Fibroblast of the aortic adventitia (primary cell): ENCODE measurements at places on chromosomes 5 and 9. TPM values are rescaled to one million over a fixed set of nuclear protein-coding genes. Genes with fewer than 3 reads are reported as not detected.

QSOX2 gene
- total RNA-seq, result 7.1 and 9.2 TPM in 2 replicates

ODF2 gene
- 10.5 and 25.4 TPM in 2 replicates for total RNA-seq

DUSP1 gene
- total RNA-seq, result 22.2 and 44.1 TPM in 2 replicates

DNA sequence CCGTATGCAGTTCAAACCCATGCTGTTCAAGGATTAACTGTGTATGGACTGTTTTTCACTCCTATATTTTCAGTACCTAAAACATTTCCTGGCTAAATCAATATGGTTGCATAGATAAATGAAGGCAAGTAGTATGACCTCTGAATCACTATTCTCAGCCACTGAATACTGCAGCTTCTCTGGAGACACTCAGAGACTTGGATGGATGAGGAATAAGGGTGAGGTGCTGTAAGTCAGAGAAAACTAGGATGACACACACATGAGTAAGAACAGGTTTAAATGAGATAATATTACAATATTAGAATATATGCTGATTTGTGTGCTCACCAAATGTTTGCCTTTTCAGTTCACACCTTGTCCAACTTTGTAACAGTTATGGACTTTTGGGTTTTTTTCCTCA lies 26.0 kb upstream of the ANXA1 start:
- peak; percentile 34 for DNase-seq

- peak; percentile 96 for DNase-seq
Measured at GRCh38 chr5:172444110-172444510, 10.2 kb downstream of the SH3PXD2B start.

DNA sequence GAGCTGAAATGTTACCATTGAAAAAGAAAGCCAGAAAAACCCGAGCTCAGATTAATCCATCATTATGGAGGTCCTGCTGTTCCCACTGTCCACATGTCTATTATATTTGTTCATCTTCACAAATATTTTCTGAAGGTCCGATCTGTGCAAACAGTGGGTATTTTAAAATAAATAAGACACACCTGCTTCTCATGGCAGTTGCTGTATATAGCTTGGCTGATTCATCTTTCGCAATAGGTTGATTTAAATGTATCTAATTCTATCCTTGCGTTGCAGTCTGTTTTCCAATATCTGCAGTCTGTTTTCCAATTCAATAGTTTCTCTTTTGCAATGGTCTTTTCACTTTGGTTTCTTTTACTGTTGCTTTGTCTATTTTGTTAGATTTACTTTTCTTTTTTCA lies 87.4 kb upstream of the PCA3 start:
- no peak for DNase-seq

- peak; percentile 52 for DNase-seq
Measured at GRCh38 chr9:87184956-87185642, 237.8 kb upstream of the GAS1 start.

- no peak for DNase-seq
Measured at GRCh38 chr5:60207040-60207439, 313.5 kb upstream of the PDE4D start.

DNA sequence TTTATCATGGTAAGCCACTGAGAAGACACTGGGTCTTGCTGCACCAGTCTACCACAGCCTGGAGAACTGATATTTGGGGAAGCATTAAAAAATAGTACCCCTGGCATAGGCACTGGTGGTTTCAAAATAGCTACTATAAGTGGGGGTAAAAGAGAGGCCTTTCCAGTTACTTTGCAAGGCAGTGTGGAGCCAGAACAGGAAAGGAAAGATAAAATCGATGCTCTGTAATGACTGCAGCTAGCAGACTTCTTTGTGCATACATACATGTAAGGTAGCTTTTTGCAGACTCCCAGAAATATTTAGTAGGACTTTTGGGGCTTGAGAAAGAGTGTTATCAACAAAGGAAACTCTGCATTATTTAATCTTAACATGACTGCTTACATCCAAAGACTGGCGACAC lies 31.3 kb upstream of the ALDOB start:
- no peak for DNase-seq

DNA sequence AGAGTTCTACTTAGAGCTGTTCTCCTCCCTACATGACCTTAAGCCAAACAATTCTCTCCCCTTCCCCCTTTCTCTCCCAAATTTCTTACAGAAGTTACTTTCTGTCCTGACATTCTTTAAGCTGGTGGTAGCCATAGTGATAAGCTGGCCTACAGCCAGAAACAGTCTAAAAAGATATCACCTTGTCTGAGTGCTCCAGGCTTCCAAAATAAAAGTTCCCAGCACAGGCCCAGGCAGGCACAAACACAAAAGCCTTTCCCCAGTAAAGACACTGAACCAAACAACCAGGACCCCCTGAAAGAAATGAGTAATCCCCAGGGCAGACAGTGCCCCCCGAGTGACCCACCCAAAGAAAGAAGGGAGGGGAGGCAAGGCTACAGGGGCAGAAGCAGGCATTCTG lies 19.2 kb downstream of the SIL1 start:
- DNase-seq, result peak; percentile 80
